NCI-H2081 (cell line): ENCODE measurements at places on chromosomes 1 and 21.
A peak's percentile ranks its signal among the peaks of the same experiment; 100 is the strongest.

GRCh38 chr1:213284626-213285025, 233.6 kb downstream of the RPS6KC1 start:
- no peak for DNase-seq

GRCh38 chr1:110152133-110152785, 2.0 kb downstream of the SLC6A17 start:
- no peak for DNase-seq

GRCh38 chr1:169003864-169004516, 102.5 kb upstream of the ATP1B1 start:
- DNase-seq = no peak

DNA sequence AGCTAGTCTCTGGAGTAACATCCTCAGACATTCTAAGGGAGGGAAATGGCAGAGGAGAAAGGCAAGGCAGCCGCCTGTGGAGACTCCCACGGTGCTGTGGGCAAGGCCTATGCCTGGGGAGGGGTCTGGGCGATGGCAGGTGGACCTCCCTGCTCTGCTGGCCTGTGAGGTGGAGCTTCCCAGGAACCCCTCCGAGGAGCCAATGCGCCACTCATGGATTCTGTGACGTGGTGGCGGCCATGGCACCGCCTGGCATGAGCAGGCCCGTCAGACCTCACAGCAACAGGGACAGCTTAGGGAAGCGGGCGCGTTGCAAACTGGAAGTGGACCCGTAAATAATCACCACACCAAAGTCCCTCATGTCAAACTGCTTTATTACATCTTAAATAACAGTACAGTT, 6.7 kb upstream of the NADK start:
- no peak for DNase-seq

DNA sequence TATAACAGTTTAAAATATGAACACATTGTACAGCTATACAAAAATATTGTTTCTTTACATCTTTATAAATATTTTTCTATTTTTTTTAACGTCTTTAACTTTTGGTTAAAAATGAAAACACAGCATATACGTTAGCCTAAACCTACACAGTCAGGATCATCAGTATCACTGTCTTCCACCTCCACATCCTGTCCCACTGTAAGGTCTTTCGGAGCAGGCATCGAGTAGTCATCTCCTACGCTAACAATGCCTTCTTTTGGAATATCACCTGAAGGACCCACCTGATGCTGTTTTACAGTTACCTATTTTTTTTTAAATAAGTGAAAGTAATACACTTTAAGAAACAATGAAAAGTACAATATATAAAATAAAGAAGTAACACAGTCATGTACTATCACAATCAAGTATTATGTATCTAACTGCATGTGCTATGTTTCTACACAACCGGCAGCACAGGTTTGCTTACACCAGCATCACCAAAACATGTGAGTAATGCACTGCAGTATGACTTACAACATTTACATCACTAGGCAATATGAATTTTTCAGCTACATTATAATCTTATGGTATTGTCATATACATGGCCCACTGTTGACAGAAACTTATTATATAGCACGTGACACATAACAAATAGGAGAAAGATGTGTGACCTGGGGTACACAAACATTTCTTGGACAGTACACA, 254.4 kb downstream of the AKT3 start:
- DNase-seq = no peak

DNA sequence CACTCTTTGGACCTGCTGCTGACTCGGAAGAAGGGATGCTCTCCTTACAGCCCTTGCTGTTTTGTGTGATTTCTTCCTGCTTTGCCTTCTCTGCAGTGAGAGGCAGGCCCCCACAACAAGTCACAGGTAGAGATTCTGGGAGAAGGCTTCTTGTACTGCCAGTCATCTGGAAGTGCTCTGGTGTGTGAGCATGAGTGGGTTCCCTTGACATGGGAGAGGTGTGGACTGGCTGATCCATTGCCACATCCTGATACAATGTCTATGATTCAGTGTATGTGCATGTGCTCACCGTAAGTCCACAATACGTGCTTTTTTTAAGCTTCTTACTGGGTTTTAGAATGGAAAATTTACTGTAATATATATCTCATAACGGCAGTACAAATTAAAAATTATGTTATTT, 46.0 kb upstream of the PLA2G4A start:
- no peak for DNase-seq

GRCh38 chr1:198908995-198909394, 270.2 kb downstream of the PTPRC start:
- DNase-seq = no peak

DNA sequence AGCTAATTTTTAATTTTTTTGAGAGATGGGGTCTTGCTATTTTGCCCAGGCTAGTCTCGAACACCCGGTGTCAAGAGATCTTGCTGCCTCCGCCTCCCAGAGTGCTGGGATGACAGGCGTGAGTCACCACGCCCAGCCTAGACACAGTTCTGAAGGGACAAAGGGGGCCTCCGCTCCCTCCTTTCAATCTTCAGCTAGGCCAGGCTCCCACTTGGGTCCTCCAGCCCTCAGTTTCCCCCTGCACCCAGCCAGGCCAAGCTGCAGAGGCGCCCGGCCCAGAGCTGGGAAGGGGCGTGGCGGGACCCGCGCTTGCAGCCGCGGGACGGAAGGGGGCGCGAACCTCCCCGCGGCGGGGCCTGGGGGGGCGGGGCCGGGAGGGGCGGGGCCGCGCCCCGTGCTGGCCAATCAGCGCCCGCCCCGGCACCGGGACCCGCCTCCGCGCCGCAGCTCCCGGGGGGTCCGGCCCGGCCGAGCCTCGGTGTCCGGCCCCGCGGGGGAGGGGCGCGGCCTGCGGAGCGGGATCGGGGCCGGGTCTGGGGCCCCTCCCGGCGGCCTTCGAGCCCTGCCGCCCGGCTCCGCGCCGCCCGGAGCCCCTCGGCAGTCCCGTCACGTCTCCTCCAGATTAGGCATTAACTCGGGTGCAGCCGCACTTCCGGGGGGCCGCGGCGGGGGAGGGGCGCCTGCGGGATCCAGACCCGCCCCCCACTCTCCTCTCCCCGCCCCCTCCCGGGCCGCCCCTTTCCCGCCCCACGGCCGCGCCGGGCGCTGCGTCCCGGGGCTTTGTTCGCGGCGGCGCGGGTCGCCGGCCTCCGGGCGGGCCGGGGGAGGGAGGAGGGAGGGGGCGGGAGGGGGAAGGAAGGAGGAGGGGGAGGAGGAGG, 559 bp upstream of the AGRN start:
- DNase-seq = peak; percentile 51

DNA sequence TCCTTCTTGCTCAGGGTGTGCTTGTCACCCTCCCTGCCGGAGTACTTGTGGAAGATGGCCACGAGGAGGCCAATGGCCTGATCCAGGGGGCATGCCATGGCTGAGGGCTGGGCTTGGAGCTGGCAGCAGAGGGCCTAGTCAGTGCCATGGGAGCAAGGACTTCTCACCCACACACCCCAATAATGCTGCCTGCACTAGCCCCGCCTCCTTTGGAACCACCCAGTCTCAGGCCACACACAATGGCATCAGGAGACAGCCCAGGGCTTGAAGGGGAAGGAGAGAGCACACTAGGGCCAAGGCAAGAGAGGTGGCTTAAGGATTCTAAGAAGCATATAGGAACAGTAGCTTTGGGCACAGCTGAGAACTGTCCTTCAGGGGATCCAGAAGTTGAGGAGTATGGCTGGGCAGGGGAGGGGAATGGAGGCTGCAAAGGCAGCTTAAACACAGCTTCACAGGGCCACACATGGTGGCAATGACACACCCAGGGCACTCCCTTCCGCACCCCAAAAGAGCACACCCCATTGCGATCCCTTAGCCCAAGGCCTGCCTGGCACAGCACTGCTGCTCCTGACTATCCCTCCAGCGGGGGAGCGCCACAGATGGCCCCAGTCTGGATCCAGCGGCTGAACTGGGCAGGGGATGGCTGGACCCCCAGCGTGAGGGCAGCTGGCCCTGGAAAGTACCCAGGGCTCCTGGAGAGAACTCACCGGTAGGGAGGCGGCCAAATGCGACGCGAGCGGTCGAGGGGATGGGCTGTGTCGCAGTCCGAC, at the start of gene S100A6:
Gene S100A6 (minus strand): TSS at position 750 of the 770 bp plus-strand sequence. CDS start 652 bp downstream, at position 98.
- DNase-seq = no peak

DNA sequence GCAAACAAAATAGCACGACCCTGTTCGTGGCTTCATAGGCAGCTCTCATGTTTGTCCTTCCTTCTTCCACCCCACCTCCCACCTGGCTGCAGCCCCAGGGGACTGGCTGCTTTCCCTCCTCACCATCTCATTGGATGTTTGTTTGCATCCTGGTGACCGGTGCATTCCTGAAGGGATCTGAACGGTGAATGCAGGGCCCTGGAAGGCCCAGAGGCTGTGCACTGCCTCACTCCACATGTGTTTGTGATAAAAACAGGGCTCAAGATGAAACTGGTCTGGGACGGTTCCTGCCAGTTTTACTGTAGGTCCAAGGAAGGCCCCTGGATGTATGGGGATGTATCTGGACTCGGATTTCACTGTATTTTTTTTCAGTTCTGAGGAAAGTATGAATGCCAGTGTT, 42.8 kb downstream of the CNN3 start:
- peak; percentile 57 for DNase-seq

GRCh38 chr1:159580340-159580739, 7.3 kb upstream of the APCS start:
- no peak for DNase-seq

- DNase-seq = no peak
These were observed 7.6 kb upstream of the C1orf116 start for GRCh38 chr1:207040181-207040533.

- no peak for DNase-seq
These were observed 39.0 kb upstream of the DPT start for GRCh38 chr1:168767894-168768584.

- DNase-seq = no peak
These were observed 25.5 kb downstream of the DHRS3 start for GRCh38 chr1:12592496-12592895.

DNA sequence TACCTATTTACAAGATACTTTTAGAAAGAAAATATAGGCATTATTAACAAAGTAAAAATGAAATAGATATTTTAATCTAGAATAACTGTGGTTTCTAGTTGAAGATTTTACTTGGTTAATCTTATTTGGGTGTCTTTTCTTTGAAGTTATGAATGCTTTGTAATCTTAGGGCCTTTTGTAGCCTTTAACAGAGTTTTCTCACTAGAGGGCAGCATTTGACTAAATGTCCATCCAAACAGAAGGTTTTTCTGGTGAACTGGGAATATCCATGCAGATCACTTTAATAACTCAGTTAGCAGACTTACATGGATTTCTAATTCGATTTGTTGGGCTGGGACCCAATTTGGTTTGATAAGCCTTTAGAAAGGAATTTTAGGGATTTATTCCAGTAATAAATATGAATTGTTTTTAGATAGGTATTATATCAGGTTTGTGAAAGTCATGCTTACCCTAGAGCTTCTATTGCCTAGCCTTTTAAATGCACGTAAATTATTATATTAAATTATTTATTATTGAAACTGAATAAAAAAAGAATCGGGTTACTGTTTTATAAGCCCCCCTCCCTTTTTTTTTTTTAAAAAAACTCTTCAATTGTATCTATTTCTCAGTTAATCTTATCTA, 119.7 kb downstream of the ZNF326 start:
- DNase-seq = peak; percentile 67

- DNase-seq = no peak
These were observed 315.0 kb upstream of the VAMP3 start for GRCh38 chr1:7455796-7456721.

DNA sequence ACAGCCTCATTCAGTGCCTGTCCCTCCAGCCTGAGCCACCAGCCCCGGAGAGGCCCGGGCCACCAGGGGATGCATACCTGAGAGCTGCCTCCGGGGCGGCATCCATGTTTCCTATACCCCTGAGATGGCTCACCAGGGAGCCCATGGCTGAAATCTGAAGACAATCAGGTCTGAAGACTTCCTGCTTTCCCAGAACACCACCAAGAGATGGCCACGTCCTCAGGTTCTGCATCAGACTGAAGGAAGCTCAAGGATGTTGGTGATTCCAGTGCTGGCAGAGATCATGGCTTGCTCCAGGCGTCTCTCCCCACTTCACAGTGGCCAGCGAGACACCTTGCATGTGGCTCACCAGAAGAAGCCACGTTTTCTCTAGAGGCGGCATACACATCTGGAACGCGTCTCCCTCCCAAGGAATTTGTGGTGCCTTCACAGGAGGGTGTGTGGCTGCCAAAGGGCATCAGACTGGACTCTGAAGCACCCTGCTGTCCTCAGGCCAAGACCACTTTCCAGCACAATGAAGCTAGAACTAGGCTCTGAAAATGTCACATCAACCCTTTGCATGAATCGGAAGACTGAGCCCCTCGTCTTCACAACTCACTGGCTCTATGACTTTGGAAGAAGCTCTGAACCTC, 170.7 kb upstream of the IRF2BP2 start:
- DNase-seq = no peak

DNA sequence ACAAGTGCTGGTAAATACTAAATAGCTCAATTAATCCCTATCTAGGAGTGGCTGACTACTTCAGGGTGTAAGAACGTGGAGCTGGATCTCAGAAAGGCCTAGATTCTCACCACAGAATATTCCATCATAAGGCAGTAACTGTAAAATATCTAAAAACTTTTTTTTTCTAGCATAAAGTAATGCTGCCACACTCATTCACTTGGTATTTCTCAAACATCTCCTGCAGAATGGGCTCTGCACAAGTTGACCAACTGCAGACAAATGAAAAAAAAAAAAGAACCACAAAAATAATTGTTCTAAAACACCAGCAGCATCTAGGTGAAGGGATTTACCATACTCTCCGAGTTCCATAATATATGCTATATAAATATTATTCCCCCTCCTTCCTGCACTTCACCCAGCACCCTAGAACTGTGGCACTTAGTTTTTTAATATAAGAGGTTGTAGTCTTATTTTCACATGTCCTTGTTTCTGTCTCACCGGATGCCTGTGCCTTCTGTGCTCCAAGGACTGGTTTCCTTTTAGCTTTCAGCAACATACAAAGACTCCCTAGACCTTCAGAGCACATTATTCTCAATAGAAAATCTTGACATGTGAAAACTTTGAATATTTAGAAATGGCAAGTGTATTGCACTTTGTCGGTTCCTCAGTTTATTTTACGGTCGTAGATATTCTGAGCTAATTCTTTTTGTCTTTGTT, 8.9 kb downstream of the VSIG8 start:
- no peak for DNase-seq

- DNase-seq = no peak
These were observed 111.4 kb upstream of the HOOK1 start for GRCh38 chr1:59703226-59703917.

DNA sequence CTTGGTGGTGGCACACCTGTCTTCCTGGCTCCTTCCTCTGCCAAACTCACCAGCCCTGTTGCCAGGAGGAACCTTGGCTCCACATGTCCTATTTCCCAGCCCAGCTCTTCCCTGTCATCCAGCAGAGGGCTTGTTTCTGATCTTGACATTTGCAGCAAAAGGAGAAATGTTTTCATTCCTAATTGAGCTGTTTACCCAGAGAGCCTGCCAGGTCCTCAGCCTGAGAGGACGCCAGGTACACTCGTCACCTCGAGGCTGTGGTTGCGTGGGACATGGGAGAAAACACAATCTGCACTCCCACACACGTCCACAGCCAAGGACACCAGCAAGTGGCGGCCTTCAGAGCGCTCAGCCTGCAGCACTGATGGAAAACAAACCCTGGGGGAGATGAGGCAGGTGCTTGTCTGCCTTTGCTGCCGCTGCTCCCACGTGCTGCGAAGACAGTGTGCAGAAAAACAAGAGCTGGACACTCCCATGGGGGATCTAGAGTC, 132.8 kb upstream of the CD34 start:
- DNase-seq = peak; percentile 67

- peak; percentile 72 for DNase-seq
These were observed 176.5 kb downstream of the C1orf21 start for GRCh38 chr1:184563308-184563707.

GRCh38 chr21:44905016-44905727, 15.5 kb downstream of the ITGB2 start:
- DNase-seq = no peak
